Fibroblast of skin of left biceps (primary cell): ENCODE measurements at places on chromosomes 3 and 15.
A peak's percentile ranks its signal among the peaks of the same experiment; 100 is the strongest.

GRCh38 chr15:64586984-64587383, 126.6 kb downstream of the ZNF609 start:
- no peak for DNase-seq

DNA sequence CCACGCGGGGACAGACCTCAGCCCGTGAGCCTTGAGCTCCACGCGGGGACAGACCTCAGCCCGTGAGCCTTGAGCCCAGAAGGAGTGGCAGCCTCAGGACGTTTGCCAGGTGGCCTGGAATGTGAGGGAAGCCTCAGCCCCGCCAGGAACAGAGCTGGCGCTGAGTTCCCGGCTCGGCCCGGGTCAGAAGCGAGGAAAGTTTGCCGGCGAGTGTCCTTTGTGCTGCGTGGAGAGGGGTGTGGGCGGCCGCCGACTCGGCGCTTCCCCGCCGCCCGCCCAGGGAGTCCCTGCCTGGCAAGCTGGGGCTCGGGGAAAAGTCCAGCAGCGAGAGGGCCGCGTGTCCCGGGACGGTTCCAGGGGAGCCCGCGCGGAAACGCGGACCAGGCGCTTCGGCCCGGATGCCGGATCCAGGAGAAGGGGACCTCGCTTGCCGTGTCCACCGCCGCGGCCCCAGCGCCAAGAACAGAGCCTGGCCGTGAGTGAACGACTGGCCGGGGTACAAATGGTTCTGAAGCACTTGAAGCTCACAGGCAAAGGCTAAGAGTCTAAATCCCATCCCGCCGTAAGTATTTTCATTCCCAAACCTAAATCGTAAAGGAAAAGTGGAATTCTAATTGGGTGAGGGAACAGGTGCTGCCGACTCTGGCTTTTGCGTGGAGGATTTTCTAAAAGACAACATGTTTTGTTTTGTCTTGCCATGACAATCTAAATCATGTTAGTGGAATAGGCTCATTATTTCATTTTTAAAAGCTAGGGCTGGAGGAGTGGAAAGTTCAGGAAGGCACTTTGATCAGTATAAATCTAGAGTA, 1.7 kb downstream of the LRRN1 start:
- DNase-seq: no peak

- DNase-seq: no peak
These were observed 2.9 kb downstream of the CADPS start for GRCh38 chr3:62872318-62872717.

GRCh38 chr3:346186-346585, 149.6 kb downstream of the CHL1 start:
- no peak for DNase-seq

- no peak for DNase-seq
These were observed 36.7 kb downstream of the IFT57 start for GRCh38 chr3:108185536-108185935.

- DNase-seq: peak; percentile 36
These were observed 19.9 kb downstream of the NDUFB5 start for GRCh38 chr3:179624451-179624850.

- DNase-seq: no peak
These were observed 26.8 kb upstream of the RPL29 start for GRCh38 chr3:52022323-52023100.

- DNase-seq: no peak
These were observed 51.1 kb downstream of the GTF2E1 start for GRCh38 chr3:120793601-120794000.

- no peak for DNase-seq
These were observed 31.1 kb downstream of the HCLS1 start for GRCh38 chr3:121629601-121630000.

DNA sequence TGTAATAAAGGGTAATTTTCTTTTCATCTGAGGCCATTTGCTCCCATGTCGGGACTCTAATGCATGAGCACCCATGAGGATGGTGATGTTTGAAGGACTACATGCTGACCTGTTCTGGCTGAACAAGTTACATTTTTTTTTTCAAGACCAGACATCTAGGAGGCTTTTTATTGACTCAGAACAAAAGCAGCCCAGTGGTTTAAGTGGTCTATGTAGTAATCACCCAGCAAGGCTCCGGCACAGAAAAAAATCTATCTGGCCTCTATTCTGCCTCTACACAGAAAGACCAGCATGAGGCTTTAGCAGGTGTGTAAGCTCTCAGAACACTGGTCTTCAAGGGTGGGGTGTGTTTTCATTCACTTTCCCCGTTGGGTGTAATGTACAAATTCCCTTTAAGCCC, 95.1 kb upstream of the ZBED2 start:
- peak; percentile 13 for DNase-seq

- DNase-seq: peak; percentile 10
These were observed 835 bp downstream of the UBE3A start for GRCh38 chr15:25437777-25438600.

DNA sequence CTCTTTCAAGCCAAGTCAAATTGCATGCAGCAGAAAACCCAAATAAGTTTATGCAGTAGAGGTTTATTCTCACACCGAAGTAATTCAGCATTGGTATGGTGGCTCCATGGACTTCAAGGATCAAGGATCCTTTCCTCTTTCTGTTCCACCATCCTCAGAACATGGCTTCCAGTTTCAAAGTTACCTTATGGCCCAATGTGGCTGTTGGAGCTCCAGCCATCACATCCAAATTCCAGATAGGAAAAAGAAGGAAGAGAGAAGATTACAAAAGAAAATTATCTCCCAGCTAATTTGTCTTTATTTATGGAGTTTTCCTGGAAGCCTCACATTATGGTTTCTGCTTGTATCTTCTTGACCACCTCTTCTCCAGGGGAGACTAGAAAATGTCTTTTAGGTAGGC, 282.5 kb upstream of the CTDSPL start:
- DNase-seq: no peak

DNA sequence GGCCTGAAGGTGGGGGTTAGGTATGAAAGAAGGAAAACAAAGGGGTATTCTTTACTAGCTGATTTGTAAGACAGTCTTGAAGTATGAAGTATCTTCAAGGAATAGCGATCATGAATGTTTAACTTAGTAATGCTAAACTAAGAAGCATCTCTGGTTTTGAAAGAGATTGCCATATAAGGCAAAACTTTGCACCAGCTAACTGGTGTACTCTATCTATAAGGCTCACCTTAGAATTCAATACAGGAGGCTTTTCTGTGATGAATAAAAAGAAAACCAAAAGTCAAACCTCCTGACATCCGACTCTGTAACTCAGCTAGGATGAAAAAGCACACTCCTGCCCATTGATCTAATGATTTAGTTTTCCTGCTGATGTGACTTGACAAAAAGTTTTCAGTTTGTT, 54.7 kb downstream of the FOXP1 start:
- DNase-seq: no peak

DNA sequence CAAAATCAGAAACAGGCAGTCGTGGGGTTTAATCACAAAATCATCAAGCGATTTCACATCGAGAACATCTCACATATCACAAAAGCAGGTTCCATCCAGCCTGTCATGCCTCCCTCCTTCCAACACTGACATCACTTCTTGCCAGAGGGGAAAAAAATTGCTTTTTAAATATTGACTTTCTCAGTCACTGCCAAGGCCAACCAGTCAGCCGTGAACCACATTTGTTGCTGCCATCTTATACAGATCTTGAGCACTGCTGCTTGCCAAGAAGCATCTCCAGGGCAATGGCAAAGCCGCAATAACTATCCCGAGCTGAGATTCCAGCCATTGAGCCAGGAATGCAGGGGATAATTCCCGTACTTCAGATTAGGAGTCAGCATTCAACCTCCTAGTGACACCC, 174.6 kb downstream of the ANXA2 start:
- no peak for DNase-seq

GRCh38 chr3:89245612-89246011, 138.2 kb downstream of the EPHA3 start:
- DNase-seq: no peak

DNA sequence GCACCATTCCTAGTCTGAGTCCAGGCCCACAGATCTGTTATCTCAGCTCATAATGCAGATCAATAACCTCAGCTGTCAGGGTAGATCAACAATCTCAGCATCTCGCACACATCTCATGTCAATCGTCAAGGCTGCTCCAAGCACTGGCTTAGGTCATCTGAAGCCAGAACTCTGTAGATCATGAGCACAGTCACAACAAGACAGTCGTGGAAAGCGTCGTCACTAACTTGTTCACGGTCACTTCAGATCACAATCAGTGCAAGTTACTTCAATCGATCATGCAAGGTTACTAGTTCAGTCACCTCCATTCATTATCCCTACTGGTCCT, 71.8 kb downstream of the RBPMS2 start:
- DNase-seq: no peak

GRCh38 chr3:43031889-43032545, 52.9 kb downstream of the GASK1A start:
- no peak for DNase-seq

DNA sequence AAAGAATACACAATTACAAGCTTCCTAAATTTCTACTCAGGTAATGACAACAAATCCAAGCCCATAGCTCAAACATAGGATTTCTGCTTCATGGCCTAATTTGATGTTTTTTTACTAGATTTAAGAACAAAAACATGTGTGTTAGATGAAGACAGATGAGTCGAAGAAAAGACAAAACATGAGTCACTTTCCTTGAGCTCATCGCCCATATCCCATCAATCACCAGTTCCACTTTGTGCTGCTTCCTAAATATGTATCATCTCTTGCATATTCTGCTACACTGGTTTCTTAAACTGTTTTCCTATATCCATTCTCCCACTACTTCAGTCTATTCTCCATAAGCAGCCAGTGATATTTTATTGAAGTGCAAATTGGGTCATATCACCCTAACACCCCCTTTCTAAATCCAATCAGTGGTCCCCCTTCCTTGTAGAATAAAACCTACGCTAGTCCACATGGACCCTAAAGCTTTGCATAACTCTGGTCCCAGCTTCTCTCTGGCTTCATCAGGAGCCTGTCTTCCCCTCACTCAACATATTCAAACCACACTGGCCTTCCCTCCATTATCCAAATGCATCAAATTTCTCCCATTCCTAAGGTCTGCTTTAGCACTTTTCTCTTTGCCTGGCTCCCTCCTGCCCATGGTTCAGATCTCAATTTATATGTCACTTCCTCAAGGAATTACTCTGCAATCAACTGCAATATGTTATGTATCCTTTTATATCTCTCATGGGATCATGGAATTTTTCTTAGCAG, 1033.9 kb downstream of the FHIT start:
- DNase-seq: peak; percentile 33

DNA sequence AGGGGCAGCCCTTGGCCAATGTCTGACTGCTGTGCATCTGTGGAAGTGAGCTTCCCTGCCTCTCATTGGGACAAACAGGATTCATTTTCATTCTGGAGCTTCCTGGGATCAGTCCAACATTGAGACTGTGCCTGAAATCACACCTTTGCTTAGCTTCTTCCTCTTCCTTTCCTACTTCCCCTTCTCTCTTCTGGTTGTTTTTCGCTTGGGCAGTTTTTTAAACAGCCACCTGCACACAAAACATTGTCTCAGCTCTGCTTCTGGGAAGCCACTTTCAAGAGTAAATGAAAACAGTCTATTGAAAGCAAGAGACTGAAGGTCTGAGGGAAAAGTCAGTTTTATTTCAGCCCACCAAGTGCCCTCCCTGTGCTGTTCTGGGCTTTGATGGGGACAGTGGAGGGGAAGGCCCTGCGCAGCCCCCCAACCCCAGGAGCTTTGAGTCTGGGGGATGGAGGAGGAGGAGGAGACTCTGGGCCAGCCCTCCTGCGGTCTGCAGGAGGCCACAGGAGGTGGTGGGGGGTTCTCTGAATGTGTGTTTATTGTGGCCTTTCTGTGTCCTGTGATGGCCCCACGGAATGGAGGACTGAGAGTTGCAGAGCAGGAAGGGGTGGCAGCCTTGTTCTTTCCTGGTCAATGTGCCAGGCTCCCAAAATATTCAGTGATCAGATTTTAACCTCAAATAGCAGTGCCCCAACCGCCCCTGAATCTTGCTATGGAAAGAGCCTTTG, 7.8 kb upstream of the ISLR2 start:
- no peak for DNase-seq

- DNase-seq: no peak
These were observed 95.7 kb downstream of the NEDD4 start for GRCh38 chr15:55897560-55898336.

- DNase-seq: no peak
These were observed 43.9 kb downstream of the ZNF148 start for GRCh38 chr3:125331243-125331642.

DNA sequence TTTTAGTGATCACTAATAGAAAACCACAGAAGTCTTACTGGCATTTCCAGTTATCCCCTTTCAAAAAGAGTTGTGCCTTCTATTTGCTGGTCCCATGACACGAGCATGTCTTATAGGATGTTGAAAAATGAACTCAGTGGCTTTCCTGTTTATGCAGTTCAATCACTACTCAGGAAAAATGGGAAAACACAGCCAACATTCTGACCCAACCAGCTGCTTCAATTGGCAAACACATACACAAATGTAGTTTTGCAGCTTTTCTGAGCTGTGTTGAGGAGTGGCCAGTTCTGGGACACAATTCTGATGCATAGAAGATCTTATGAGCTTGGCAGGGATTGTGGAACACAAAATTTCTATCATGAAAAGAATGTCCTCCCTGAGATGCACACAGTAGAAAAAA, 40.3 kb downstream of the FSTL1 start:
- DNase-seq: no peak

DNA sequence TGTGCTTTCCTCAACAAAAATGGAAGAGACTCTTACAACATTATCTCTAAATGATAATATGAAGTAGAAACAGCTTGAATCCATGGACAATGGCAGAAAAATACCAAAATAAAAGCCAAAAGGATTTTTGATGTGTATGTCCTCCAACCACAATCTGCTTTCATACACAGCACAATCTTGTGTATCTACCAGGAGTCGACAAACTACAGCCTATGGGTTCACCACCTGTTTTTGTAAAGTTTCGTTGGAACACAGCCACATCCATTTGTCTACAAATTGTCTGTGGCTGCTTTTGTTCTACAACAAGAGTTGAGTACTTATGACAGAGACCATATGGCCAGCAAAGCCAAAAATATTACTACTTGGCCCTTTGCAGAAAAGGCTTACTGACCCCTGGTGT, 88.7 kb upstream of the UBE2E2 start:
- DNase-seq: no peak

GRCh38 chr3:136939489-136939888, 18.3 kb upstream of the IL20RB start:
- DNase-seq: no peak

DNA sequence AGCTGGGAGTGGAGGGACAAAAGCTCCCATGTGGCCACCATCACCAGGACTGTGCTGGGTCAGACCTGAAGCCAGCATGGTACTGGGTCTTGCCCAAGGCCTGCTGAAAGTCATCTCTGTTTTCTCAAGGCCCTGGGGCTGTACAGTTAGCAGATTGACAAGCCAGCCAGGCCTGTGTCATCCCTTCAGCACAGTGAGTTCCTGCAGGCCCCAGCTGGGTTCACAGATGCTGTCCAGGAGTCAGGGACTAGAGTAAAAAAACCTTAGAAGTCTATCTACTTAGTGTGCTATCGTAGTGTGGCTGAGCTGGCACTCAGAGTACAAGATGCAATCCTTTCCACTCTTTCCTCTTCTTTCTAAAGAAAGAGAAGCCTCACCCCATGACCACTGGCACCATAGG, 246.0 kb upstream of the NAALADL2 start:
- DNase-seq: no peak

GRCh38 chr3:150129166-150129565, 158.5 kb upstream of the PFN2 start:
- DNase-seq: no peak

DNA sequence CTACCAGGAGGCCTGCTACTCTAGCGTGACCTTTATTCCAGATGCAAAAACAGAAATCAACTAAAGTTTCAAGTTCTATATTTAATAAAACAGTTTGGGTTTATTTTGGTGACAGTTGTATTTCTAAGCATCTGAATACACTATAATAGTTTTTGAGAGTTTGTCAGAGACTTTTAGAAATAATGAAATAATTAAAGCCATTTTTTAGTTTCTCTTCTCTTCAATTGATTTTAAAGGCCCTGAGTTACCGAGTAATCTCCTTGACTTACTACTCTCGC, 523.4 kb downstream of the CADM2 start:
- no peak for DNase-seq
